ENCODE measurements at places on chromosomes 13 and 19.
A peak's percentile ranks its signal among the peaks of the same experiment; 100 is the strongest.

DNA sequence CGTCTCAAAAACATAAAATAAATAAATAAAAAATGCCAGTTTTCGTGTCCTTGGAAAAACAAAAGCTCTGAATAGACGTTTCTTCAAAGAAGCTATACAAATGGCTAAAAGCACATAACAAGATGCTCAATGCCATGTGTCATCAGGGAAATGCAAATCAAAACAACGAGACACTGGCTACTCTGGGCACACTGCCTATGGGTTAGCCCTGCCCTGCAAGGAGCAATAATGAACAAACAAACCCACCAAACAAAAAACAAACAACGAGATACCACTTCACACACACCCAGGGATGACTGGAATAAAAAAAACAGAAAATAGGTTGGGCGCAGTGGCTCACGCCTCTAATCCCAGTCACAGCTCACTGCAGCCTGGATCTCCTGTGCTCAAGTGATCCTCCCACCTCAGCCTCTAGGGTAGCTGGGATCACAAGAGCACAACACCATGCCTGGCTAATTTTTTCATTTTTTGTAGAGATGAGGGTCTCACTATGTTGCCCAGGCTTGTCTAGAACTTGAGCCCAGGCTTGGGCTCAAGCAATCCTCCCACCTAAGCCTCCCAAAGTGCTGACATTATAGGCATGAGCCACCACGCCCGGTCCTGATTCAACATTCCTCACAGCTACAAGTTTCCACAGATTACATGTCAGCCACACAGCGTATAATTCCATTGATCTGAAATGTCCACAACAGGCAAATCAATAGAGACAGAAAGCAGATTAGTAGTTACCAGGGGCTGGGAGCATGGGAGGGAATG lies 15.5 kb upstream of the ISYNA1 start:
- no peak for DNase-seq

DNA sequence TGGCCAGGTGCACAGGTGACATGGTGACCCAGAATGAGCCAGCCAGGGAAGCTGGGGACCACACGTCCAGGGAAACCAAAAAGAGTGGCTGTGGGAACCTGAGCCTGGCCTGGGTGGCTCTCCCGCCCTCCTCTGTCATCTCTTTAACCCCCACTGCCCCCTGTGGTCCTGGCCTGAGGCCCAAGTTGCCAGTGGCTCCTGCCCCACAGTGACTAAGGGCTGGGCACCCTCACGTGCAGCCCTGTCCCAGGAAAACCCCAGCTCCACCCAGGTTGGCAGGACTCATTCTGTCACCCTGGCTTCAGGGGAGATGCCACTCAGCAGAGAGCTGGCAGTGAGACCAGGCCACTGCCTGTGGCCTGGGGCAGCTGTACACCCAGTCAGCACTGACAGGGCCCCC lies 30.6 kb upstream of the ISYNA1 start:
- DNase-seq: no peak

- peak; percentile 38 for DNase-seq
These were observed 536 bp downstream of the UBA2 start for GRCh38 chr19:34428549-34429285.

GRCh38 chr13:38850868-38851626 lies 139.6 kb downstream of the STOML3 start:
- DNase-seq: no peak

GRCh38 chr13:51034906-51035305 lies 76.2 kb downstream of the C13orf42 start:
- DNase-seq: no peak

DNA sequence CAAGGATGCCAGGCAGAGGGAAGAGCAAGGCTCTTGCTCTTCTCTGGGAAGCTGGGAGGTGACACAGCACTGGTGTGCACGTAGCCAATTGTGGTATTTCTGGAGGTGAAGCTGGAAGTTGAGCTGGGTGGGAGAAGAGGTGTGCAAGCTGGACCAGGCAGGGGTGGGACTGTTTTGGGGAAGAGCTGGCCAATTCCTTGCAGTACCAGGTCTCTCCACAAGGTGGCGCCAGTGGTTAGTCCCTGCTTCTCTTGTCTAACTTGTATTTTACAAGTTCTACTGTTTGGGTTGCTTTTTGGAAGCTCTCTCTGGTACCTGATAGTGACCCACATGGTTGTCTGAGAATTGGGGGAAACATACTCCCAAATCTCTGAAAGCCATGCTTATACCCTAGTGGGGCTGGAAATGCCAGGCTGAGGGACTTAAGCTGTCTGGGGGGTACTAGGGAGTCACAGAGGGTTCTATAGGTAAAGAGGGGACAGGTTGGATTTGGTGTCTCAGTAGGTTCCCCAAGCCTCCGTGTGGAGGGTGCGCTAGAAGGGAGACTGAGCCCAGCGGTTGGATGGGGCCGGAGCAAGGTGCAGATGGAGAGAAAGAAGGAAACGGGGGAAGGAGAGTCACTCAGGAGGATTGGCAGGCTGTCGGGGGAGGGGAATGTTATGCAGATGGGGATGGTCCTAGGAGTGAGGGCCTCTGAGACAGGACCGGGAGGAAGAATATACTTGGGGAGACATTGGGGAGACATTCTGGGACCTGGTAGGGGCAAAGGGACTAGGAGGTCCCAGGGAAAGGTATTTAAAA lies 3.0 kb downstream of the HPN start:
- no peak for DNase-seq

DNA sequence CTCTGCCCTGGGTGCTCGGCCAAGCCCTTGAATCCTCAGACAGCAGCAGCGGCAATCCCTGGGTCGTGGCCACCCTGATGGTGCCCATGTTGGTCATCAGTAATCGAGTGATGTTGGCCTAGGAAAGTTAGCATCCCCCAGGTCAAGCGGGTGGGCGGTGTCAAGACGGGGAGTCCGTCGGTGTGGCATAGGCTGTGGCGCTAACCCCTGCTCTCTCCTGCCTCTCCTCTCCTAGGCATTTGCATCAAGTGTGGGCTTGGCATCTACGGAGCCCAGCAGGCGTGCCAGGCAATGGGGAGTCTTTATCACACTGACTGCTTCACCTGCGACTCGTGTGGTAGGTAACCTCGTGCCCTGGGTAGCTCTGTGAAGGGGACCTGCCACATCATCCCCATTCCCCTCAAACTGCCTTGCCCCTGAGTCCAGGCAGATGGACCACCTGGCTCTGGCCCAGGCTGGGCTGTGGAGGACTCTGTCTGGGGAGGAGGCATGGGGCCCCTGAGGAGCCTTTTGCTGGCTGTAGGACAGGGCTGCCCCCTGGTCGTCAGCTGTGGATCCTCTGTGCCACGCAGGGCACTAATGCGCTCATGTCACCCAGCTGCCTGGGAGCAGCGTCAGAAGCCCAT lies 8.7 kb downstream of the WTIP start:
- DNase-seq: no peak

DNA sequence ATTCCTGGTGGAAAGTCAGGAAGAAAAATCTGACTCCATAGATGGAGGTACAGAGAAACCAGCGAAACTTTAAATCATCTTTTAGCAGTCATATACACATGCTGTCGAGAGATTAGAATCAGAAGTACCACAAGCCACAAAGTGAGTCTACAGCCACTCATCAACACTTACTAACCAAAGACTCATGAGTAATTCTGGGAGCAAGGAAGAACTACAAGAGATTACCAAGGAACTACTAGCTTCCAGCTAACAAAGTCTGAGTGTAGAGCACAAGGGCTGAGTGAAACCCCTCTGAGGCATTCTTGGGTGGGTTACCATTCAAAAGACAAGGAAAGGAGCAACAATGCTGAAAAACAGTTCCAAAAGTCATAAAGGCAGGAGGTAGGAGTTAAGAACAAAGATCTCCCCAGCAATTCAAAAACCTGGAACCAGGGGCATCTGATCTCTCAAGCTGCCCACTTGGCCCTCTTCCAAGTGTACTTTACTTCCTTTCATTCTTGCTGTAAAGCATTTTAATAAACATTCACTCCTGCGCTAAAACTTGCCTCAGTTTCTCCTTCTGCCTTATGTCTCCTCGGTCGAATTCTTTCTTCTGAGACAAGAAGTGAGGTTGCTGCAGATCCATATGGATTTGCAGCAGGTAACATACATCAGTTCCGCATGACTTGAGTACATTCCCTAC lies 13.0 kb downstream of the RBM26 start:
- no peak for DNase-seq

DNA sequence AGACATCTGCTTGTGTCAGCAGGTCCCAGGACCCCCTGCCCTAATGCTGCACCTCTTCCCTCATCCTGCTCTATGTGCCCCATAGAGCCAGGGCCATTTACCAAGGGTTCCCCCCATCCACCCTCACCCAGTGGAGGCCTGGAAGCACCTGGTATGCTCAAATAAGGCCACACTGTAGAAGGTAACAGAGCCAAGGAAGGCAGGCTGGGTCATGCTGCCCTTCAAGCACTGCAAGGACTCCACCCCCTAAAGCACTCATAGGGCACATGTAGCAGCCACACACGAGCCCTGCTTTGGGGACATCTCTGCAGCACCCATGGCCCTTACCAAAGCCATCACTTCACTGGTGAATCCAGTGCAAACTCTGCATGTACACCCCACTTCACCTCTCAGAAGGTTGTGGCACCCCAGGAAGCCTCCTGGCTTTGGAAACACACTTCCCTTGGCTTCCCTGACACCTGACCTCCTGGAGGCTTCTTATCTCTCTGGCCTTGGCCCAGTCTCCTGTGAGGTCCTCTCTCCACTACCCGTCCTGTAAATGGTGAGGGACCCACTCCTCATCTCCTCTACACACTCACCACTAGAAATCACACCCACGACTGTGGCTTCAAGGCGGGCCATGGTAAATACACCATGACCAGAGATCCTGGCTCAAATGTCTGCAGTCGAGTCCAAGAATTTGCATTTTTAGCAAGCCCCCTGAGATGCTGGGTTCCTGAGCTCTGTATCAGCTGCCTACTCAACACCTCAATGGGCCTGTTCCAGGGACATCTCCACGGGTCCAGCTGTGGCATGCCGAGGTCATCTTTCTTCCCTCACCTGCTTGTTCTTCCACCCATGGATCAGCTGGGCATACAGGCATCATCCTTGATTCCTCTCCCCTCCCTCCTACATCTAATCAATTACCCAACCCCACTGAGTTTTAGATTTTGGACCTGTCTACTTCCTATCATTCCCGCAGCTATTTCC lies 80.9 kb upstream of the DOCK9 start:
- no peak for DNase-seq

- no peak for DNase-seq
These were observed 921.8 kb downstream of the UQCRFS1 start for GRCh38 chr19:28290963-28291657.

GRCh38 chr19:40768869-40769268 lies 6.5 kb upstream of the MIA start:
- DNase-seq: no peak

DNA sequence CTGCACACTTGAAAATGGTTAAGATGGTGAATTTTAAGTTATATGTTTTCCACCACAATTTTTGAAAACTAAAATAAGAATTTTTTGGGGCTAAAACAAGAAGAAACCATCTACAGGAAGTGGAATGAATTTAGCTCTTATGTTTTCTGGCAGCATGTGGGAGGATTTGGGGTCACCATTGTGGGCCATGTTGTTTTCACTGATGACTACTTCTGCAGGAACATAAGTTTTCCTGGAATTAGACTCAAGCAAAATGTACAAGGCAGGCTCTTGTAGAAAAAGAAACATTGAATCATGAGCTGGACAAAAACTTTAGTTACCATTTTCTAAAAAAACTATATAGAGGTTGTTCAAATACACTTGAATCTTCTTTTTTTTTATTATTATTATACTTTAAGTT lies 125.3 kb upstream of the C1QTNF9B start:
- no peak for DNase-seq

GRCh38 chr19:5789886-5790558 lies 941 bp downstream of the DUS3L start:
- no peak for DNase-seq

DNA sequence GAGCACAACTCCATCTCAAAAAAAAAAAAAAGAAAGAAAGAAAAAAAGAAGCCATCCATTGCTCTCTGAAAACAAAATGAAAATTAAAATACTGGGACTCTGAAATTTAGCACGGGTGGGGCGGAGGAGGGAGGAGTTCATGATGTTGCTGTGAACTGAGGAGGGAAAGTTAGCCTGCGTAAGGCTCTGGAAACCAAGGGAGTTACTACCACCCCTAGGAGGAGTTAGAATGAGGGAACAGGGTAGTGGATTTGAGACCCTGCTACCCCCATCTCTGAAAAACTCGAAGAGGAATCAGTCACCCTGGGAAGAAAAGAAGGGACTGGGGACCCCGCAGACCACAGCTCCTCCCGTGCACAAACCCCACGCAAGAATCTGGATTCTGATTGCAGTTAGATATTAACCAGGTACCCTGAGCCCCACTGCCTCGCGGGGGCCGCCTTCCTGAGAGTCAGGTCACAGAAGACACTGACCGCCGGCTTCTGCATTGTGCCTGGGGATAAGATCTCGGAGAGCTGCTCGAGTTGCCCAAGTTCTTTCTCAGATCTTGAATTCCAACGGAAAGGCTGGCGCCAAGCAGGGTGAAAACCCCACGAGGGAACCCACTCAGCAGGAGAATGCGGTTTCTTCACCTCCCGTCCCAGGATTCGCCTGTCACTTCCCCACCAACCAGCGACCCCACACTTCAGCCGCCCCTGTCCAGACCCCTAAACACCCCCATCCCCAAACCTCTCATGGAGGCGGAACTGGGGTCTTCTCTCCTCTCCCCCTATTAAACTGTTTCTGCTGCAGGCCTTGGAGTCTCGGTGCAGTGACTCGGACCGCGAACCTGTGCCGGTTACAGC lies 870 bp downstream of the ZNF442 start:
- DNase-seq: peak; percentile 27

- no peak for DNase-seq
These were observed 56.2 kb upstream of the ARHGEF7 start for GRCh38 chr13:111058796-111059506.

- DNase-seq: no peak
These were observed 182.6 kb downstream of the EFNB2 start for GRCh38 chr13:106352850-106353249.

DNA sequence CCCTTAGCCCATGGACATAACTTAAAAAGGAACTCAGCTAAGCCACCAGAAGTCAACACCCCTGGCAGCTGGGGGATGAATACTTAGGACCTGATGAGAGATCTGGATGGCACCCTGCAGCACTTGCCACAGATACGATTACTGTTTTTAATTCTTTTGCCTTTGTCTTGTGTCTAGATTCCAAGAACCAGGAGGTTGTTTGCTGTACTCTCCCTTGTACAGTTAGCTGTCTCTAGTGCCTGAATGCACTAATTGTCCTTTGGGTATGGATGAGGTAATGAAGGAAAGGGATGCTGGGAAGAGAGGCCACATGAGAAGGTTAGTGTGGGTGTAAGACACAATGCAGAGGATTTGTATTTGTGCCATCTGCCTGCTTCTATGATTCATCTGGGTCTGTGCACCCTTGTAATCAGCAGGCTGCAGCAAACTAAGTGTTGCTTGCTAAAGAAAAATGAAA lies 385.8 kb downstream of the KCNRG start:
- peak; percentile 54 for DNase-seq

GRCh38 chr13:64471916-64472315 lies 2758.2 kb downstream of the PCDH9 start:
- peak; percentile 89 for DNase-seq

DNA sequence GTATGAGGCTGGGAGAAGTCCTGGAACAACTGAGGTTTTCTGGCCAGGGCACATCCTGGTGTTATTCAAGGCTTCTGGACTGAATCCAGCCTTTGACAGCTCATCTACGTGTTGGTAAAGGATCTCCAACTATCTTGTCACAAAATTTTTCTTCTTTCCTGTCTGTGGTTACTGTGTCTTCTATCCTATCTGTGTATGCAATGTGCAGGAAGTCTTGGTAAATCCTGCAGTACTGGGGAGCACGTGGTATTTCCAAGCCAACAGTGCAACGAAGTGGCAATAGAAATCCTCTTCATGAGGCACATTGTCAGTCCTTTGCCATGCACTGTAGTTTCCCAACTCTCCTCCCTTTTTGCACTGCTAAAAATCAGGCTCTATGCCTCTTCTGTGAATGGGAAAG lies 86.7 kb downstream of the ZNF100 start:
- DNase-seq: no peak

Measured in spinal cord (tissue), 10 donors.